Stimulated activated CD8-positive, alpha-beta memory T cell treated with anti-CD3 and anti-CD28 coated beads, Interleukin-7, amount 100 ng/mL, for 1 hour (primary cell): ENCODE measurements at places on chromosomes 2 and 18.

GRCh38 chr2:235551965-235552364 is 58.1 kb downstream of the AGAP1 start:
- DNase-seq, result no peak

- no peak for DNase-seq
Measured at GRCh38 chr2:2699121-2699505, 368.0 kb upstream of the MYT1L start.

DNA sequence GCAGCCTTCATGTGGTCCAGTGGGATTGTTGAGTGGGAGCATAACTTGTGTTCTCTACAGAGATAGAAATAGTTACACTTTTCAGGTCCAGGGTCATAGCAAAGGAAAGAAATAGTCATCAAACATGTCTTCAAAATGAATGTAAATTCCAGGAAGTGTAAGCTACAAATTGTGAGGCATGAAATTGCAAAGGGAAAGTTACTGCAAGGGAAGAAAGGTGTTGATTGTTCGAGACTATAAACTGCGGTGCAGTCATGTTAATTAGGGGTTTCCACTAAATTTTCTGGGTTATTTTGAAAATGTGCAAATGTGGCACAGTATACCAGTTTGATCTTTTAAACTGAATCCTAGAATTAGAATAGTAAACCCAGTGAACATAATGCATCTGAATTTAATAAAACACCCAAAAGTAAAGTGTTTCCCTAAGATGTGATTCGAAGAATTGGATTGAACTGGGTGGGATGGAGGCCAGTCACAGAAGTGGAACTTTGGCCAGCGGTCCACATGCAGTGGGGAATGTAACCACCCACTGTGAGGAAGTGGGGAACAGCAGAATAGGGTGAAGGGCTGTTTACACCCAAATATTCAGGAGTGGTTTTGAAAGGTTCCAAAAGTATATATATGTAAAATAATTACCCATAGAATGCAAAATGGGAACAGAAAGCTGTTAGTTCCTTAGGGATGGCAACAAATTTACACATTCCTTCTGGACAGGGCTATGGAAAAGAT is 126.5 kb upstream of the CCDC68 start:
- DNase-seq, result no peak

DNA sequence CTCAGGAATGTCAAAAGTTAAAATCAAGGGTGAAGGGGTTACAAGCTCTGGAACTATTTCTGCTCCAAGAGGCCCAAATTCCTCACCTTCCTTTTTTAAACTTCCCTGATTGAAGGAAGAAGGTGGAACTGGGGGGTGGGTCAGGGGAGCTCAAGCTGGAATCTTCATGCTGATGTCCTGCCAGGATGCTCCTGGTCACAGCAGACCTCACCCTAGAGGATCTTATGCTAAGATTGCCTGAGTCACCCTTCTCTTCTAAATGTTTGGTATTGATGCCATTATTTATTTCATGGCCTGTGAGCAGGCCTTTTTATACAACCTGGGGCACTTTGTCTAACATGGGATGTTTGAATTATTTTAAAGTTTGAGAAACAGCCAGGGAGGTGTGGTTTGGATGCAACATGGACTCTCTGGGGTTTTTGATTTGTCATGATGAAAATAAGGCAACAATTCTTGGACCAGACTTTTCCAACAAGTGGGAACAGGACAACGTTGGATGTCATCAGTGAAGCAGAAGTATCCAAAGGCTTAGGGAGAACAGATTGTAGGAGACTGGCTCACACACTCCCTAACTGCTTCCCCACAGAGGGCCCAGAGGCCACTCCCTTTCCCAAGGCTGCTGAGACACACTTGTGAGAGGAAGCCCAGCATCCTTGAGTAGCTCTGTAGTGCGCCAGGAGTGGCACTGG is 420.2 kb upstream of the MEX3C start:
- no peak for DNase-seq

GRCh38 chr18:50131591-50131990 is 63.4 kb downstream of the MYO5B start:
- DNase-seq, result no peak

DNA sequence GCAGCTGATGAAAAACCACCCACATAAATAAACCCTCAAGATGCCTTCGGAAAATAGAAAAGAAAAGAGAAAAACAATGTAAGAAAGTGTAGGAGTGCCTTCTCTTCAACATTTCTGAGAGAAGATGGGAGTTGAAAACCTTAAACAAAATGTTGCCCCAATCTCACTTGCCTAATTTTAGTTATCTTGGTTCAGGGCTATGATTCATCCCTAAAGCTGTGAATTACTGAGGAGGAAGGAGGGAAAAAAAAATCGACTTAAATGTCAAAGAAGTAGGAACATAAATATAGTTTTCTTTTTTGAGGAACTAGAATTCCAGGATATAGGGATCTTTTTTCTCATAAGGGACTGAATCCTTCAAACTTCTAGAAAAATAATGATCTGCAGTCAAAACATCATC is 360.3 kb downstream of the TGIF1 start:
- DNase-seq, result no peak

- no peak for DNase-seq
Measured at GRCh38 chr2:166242309-166242708, 114.5 kb upstream of the SCN1A start.

- DNase-seq, result no peak
Measured at GRCh38 chr2:149768320-149768799, 180.8 kb upstream of the MMADHC start.

DNA sequence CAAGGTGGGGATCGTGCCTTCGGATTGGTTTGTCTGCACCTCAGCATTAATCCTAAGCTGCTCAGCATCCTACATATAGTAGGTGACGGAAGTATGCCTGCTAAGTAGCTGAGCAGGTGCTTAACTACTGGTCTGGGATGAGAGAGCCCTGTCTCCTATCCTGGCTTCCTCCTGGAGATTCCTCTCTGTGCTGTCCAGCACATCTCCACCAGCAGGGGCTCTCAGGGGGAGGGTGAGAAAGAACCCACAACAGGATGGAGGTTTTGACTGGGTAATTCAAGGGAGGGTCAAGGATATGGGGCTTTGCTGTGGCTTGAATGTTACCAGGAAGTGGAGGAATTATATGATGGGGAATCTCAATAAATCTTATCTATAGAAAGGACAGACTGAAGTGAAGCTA is 45.4 kb upstream of the KIF5C start:
- no peak for DNase-seq

DNA sequence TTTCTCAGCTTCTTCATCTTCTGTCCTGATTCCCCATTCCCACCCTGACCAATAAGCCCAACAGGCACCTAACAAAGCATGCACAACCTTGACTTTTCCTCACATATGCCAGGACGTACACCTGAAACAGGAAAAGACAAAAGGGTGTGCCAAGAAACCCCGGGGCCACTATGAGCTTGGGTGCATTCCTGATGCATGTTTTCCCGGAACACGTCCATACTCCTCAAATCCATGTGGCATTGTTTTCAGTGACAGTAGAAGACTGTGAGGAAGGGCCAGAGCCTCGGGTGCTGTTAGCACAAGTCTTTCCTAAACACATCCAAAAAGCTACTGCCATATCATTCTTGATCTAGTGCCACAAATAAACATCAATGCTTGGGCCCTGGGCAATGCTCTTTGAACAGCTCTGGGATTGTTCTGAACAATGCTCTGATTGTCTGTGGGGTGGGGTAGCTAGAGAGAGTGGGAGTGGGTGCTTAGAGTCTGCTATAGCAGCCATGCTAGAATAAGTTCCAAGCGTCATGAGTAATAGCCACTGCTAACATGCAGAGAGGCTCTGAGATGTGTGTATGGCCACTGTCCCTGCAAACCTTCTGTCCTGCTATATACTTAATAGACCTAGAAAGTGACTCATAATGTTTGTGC is 181.7 kb upstream of the CRIM1 start:
- DNase-seq, result no peak

- no peak for DNase-seq
Measured at GRCh38 chr18:10518595-10519255, 7.1 kb upstream of the NAPG start.

GRCh38 chr2:85886590-85886989 is 2.2 kb downstream of the ST3GAL5 start:
- DNase-seq, result no peak

DNA sequence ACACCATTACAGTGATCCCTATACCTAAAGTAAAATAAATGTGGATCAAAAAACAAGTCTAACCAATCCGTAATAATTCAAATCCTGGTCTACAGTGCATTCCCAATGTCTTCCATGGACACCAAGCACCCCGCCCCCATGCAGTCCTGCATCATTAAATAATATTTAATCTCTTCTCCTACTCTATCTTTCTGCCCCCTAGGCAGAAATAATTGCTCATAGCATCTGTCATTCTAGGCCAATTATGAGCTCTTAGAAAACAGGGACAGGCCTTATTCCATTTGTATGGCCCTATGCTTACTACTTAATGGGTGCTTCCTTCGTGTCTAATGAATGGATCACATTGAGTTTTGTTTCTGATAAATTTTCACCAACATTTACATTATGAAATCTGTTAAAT is 66.4 kb downstream of the PAX3 start:
- no peak for DNase-seq

GRCh38 chr2:237411092-237411601 is 2.8 kb downstream of the COL6A3 start:
- DNase-seq, result no peak

GRCh38 chr2:61149074-61149473 is 12.9 kb upstream of the C2orf74 start:
- DNase-seq, result no peak

DNA sequence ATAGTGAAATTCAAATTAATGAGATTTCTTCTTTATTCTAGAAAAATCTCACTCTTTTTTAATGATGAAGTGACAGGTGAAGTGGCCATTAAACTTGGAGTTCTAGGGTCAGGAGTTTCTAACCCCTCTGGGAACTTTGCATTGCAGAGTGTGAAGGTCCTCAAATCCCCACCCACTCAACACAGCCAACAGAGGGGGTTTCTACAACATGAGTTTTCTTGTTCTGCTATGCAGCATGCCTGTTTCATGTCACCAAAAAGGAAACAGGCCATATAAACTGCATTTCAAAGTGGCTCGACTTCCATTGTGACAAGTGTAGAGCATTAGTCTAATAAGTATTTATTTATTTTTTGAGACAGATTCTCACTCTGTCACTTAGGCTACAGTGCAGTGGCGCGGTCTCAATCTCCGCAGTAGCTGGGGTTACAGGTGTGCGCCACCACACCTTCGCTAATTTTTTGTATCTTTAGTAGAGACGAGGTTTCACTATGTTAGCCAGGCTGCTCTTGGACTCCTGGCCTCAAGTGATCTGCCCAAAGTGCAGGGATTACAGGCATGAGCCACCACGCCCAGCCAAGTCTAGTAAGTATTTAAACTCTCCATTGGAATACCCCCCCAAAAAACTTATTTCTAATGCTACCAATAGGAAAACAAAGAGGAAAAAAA is 146.1 kb upstream of the ZFP36L2 start:
- no peak for DNase-seq

- no peak for DNase-seq
Measured at GRCh38 chr2:143528021-143528420, 398.8 kb downstream of the ARHGAP15 start.

- DNase-seq, result no peak
Measured at GRCh38 chr2:179824961-179825360, 36.5 kb downstream of the ZNF385B start.

DNA sequence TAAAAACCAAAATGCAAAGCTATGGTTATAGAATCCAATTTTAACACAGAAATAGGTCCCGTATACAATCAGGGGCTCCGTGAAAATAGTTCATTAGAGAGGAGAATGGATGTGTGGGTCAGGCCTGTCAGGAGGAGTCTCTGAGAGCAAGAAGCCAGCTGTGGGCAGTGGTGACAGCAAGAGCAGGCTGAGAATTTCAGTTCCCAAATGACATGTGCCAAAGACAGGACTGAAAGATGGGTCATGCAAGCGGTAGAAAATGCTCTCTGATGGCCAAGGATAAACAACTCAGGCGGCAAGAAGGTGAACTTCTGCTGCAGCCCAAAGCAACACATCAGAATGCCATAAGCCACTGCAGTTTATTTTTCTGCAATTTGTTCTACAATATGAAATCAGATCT is 100.4 kb downstream of the CCDC141 start:
- no peak for DNase-seq

DNA sequence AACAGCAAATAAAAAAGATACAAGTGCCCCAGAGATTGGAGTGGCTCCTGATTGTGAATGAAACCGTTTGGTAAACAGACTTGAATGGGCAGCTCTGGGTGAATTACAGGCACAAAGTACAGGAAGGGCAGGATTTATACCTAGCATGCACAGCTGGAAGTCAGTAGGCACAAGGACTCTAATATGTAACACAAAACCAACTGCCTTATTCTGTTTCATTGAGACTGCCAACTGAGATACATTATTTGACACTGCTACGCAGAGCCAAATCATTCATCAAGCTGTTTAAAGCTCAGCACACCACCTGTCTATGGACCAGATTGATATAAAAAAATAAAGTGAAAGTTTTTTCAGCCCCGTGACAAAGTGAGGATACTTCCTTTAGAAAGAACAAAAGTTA is 541.2 kb downstream of the NUP35 start:
- no peak for DNase-seq

DNA sequence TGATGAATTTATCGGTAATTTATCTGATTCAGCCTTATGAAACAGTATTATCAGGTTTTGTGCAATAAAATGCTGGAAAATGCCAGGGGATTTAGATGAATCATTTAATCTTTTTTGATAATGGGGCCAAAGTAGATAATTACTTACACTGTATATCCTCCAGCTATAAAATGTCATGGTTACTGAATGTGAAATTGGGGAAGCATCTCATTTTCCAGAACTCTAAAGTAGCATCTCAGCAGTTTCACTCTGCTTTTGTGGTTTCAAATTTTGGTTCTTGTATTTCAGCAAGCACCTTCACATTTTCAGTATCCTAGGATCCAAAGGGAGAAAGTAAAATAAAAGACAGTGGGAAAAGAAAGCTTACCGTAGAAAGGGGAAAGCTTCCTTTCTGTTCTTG is 12.8 kb downstream of the ANKRD62 start:
- DNase-seq, result no peak

- DNase-seq, result no peak
Measured at GRCh38 chr2:219497495-219498279, 1.0 kb upstream of the GMPPA start.

DNA sequence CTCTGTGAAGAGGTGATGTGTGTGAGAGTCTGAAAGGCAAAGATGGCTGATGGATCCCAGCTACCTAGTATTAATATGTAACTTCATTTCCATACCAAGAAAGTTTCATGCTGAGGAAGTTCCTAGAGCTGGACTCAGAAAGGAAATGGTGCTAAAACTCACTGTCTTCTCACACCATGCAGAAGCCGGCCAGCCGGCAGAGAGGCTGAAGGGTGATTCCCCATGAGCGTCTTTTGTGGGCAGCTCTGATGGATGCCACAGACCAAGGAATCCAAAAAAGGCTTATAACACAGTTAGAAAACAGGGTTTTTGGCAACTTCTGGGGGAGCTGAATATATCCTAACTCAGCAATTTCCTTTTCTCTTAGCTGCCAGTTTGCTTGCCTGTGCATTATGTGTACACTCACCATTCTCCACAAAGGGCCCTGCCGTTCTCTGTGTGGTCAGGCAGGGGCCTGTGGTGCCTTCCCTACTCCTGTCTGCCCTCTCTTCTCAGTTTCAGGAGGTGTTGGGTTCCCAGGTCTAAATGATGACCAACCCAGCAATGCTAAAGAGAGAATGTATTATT is 289.4 kb downstream of the MTX2 start:
- no peak for DNase-seq
